T-helper 17 cell (primary cell): ENCODE measurements at places on chromosomes 7 and 10.

DNA sequence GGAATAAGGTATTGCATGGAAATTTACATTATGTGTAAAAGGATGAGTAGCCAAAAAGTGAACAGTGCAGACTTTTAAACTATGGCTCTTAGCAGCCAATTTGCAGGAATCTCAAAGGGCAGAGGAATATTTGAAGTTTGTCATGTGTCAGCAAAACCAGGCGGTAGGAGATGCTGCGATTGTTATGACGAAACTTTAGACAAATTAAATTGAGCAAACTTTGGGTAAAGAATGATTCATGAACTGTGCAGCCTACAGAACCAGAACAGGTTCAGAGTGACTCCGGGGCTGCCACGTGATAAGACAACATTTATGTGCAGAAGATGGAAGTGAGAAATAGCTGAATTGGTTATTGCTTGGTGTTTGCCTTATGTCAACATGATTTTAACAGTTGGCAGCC is 39.2 kb upstream of the CCDC6 start:
- DNase-seq: no peak

DNA sequence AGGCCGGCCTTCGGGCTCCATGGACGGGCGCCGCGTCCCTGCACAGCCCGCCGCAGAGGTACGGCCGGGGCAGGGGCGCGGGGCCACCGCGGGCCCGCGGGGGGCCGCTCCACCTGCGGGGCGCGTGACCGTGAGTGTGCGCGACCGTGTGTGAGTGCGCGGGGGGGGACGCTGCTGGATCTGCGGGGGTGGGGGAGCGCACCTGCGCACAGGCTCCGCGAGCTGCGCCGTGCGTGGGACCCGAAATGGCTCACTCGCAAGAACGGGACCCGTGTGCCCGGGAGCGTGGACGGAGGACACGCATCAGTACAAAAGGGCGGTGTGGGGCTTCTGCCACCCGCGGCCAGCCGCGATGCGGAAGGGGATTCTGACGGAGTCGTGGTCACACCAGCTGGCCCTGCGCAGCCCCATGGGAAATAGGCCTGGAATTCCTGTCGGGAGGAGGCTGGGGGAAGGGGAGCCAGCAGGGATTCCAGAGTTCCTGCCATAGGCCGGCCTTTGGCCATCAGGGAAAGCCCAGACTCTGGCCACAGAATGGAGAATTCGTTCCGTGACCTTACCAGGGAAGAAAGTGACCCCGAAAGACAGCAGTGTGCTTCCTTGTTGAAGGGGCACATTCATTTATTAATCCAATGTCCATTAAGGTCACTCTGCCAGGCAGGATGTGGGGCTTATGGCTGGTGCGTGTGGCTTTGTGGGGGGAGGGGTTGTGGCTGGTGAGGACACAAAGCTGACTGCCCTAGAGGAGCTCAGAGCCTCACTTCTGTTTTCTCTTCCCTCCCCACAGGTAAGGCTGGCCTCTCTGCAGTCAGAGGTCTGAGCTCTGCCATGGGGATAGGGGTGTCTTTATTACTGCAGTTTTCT is 494 bp downstream of the REPIN1 start:
- DNase-seq: peak; percentile 50

- DNase-seq: no peak
These were observed 36.6 kb downstream of the BRAF start for GRCh38 chr7:140888087-140888486.

GRCh38 chr7:412313-412710 is 107.3 kb downstream of the PDGFA start:
- no peak for DNase-seq

GRCh38 chr7:47034180-47034579 is 547.7 kb downstream of the TNS3 start:
- no peak for DNase-seq

GRCh38 chr7:42883950-42884349 is 27.9 kb downstream of the C7orf25 start:
- no peak for DNase-seq

DNA sequence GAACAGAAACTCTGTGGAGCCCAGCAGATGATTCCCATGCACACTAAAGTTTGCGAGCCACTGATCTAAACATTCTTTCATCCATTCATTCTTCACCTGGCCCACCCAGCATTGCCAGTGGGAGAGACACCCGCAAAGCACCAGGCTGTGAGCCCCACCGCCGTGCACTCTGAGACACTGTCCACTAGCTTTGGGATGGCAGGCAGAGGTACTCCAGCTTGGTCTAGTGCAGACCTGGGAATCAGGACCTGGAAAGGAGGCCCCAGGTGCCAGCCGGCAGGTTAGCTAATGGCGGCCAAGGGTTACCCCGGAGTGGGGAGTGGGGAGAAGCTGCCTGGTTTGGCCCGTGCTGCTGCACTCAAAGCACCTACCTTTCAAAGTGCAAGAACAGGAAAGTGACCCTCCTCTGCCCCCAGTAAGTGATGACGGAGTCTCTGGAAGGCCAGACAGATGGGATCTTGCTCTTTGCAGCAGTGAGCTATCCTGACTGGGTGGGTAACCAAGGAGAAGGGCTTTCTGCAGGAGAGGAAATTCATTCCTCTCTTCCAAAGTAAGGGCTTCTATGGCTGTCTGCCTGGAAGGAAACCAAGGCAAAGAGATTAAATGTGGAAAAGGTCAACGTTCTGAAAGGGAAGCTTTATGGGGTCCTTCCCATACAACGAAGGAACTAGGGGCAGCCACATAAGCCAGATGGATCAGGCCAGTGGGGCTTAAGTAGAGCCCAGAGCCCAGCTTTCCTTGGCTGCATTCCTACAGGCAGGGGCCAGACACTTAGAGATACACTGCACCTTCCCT is 74.2 kb upstream of the LRRC4 start:
- DNase-seq: no peak

DNA sequence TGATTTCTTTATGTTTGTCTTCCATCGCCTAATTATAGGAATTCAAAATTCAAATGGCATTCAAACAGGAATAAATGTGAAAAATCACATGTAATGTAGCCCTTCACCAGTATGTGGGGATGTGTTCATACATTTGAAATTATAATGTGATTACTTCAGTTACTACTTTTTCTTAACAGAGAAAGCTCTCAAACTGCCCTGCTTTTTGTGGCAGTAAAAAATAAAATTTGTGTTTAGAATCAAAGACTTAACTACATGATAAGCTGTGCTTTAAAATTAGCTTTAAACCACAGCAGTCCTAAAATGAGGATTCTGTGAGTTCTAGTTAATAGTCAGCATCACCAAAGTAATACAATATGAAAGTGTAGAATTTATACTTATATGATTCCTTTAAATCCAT is 7.8 kb upstream of the HERC4 start:
- DNase-seq: no peak
